ENCODE measurements at places on chromosomes 6 and 20. TPM values are rescaled to one million over a fixed set of nuclear protein-coding genes. Genes with fewer than 3 reads are reported as not detected.

- DNase-seq = no peak
- no peak overlapping the region for H3K27ac ChIP-seq
Measured at GRCh38 chr6:23137611-23138010, 568.2 kb downstream of the HDGFL1 start.

- H3K27me3 ChIP-seq = no peaks in the 10 kb centered on the region
- DNase-seq = no peak
- peaks cover 28% of the 10 kb centered on the region for H3K36me3 ChIP-seq
Measured at GRCh38 chr6:85676086-85676729, 33.5 kb upstream of the SYNCRIP start.

Gene MED20
- total RNA-seq = 18.5 TPM

Gene ZSCAN12
- total RNA-seq = 2.7 TPM

Gene LRRC73
- 5.1 TPM for total RNA-seq

All from heart left ventricle (tissue), 16 donors.